ENCODE measurements at places on chromosomes 3 and 15. TPM values are rescaled to one million over a fixed set of nuclear protein-coding genes. Genes with fewer than 3 reads are reported as not detected.

The XIRP1 gene
- total RNA-seq: 0.16 TPM

- H3K27me3 ChIP-seq: no peaks in the 10 kb centered on the region
- H3K4me3 ChIP-seq: no peak overlapping the region
- no peak overlapping the region for H3K27ac ChIP-seq
- peaks cover 16% of the 10 kb centered on the region for H3K36me3 ChIP-seq
Measured at GRCh38 chr3:44827196-44827595, 34.5 kb upstream of the TMEM42 start.

DNA sequence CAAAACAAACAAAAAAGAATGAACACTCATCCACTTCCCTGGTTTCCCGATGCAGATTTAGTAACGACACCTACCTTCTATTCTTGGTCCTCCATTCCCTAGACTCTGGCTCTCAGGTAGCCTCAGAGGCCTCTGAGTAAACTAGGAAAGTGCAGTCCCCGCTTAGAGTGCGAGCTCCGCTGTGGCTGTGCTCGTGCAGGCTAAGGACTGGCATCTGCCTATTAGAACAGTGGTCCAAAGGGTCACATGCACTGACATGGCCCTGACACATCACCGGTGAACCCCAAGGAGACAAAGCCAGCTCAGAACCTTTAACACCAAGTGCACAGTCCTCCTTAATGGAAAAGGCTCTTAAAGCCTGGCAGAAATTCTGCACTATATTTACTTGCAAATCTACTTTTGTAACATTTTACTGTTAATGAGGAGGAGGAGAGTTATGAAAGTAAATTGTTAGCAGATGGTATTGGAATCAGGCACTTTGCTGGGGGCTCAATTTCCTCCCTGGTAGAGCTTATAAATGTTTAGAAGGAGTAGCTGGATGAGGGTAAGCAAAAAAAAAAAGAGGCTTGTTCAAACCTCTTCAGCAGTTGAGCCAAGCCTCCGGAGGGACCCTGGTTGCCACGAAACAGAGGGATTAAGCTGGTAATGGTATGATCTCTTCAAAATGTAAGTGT lies 31.1 kb downstream of the VGLL4 start:
- no peak for DNase-seq
- H3K27ac ChIP-seq: peak overlapping the region; percentile 35
- no peak overlapping the region for H3K4me3 ChIP-seq
- H3K27me3 ChIP-seq: no peaks in the 10 kb centered on the region
- peaks cover 58% of the 10 kb centered on the region for H3K4me1 ChIP-seq

DNA sequence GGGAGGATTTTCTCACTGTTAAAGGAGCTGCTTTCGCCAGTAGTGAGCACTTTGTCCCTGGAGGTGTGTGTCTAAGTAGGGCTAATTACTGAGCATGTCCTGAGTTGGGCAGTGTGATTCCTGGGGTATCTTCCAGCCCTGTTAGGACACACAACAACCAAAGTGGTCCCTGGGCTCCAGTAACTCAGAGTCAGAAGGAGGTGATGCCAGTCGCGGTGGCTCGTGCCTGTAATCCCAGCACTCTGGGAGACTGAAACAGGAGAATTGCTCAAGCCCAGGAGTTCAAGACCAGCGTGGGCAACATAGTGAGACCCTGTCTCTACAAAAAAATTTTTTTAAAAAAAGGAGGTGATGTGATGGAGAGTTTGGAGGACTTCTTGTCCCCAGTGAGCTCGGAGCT lies 37.5 kb downstream of the PML start:
- H3K4me1 ChIP-seq: no peaks in the 10 kb centered on the region
- no peak for DNase-seq
- no peaks in the 10 kb centered on the region for H3K27me3 ChIP-seq
- H3K36me3 ChIP-seq: peaks cover 2% of the 10 kb centered on the region
- no peak overlapping the region for H3K27ac ChIP-seq

DNA sequence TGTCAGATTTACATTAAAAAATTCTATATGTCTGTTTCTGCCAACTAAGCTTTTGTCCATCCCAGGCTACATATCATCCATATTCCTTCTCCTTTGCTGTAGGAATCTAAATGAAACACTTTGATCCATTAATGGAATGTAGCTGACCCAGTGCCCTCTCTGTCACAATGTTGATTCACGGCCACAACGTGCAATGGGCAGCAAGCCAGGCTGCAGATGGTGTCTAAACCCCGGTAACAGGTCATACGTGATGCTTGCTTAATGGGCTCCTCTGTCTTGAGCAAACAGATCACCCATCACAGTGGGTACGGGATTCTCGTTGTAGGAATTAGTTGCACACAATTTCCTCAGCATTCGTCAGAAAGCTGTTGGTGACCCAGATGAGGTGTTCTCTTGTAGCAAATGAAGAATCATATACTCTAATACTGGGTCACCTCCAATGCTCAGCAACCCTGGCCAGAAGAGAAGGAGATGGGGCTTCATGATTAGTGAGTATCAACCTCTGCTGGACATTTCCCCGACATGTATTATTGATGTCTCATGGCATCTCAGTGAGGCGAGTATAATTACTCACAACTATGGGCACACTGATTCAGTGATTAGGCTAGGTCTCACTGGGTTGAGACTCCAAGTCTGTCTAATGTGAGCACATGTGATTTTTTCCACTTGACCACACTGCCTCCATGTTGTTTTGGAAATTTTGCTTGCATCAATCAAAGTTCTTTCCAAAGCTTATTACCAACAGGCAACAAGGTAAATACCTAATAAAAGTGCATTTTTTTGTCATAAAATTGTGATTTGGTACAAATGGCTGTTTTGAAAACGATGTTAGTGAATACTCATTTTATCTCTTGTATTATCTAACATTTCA lies 12.9 kb upstream of the DCBLD2 start:
- H3K4me3 ChIP-seq: no peak overlapping the region
- H3K27ac ChIP-seq: no peak overlapping the region
- DNase-seq: no peak

- no peak overlapping the region for H3K4me3 ChIP-seq
- H3K4me1 ChIP-seq: no peaks in the 10 kb centered on the region
- H3K36me3 ChIP-seq: peaks cover 4% of the 10 kb centered on the region
- no peaks in the 10 kb centered on the region for H3K27me3 ChIP-seq
- no peak for DNase-seq
Measured at GRCh38 chr3:195248281-195248680, 22.7 kb downstream of the XXYLT1 start.

DNA sequence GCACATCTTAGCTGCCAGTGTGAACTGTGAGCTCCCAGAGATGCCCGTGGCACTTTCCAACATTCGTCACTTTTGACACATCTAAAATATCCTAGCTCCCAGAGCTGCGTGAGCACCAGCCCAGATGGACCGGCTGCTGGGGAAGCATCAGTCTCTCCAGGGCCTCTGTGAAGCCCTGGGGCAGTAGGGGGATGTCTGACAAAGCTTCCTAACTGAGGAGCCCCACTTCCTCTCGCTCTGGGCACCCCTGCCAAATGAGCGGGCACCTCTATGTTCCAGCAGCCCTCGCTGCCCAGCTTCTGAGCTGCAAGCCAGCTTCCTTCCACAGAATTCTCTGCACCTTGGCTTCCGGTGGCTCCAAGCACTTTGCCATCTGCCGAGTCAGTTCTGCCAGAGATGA lies 91.1 kb downstream of the LIPC start:
- peaks cover 19% of the 10 kb centered on the region for H3K27me3 ChIP-seq
- peaks cover 19% of the 10 kb centered on the region for H3K4me1 ChIP-seq
- no peaks in the 10 kb centered on the region for H3K36me3 ChIP-seq
- peak overlapping the region; percentile 5 for H3K27ac ChIP-seq
- no peak overlapping the region for H3K4me3 ChIP-seq

GRCh38 chr15:29636140-29636539 lies 186.1 kb downstream of the TJP1 start:
- H3K27me3 ChIP-seq: peaks cover 2% of the 10 kb centered on the region
- peaks cover 4% of the 10 kb centered on the region for H3K4me1 ChIP-seq
- no peak for DNase-seq
- no peaks in the 10 kb centered on the region for H3K36me3 ChIP-seq

Data from progenitor cell of endocrine pancreas (in vitro differentiated cells).